ENCODE measurements at places on chromosomes 11 and 22. TPM values are rescaled to one million over a fixed set of nuclear protein-coding genes. Genes with fewer than 3 reads are reported as not detected.
A peak's percentile ranks its signal among the peaks of the same experiment; 100 is the strongest.

- no peak overlapping the region for H3K4me3 ChIP-seq
- peak overlapping the region; percentile 87 for H3K27ac ChIP-seq
- H3K36me3 ChIP-seq: no peaks in the 10 kb centered on the region
- no peaks in the 10 kb centered on the region for H3K27me3 ChIP-seq
These were observed 9.2 kb downstream of the FBLN1 start for GRCh38 chr22:45511847-45512261.

DNA sequence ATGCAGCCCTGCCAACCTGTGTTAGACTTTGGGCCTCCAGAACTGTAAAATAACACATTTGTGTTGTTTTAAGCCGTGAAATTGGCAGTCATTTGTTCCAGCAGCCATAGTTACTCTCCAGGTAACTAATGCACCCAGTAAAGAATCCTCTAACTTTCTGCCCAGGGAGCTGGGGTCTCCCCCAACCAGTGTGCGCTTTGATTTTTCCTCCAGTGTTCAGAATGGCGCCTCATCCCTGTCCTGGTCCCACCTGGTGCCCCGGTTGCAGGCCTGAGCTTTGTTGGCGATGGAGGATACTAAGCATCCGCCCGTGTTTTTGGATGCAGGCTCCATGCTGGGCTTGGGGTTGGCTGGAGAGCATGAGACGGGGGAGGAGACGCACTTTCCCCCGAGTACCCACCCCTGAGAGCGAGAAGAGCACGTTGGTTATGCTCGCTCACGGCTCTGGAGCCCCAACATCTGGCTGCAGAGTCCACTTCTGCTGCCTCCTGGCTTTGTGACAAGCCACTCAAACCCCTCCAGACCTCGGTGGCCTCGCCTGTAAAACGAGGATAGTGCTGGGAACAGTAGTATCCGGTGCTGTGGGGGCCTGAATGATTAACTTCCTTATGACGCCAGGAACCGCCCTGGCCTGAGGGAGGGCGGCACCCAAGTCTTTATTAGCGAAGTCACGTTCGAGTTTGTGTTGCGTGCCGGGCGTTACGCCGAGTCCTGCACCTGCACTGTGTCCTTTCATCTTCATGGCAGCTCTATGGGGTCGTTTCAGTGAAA, 25.8 kb downstream of the MRGPRD start:
- DNase-seq: no peak
- no peaks in the 10 kb centered on the region for H3K27me3 ChIP-seq
- H3K27ac ChIP-seq: no peak overlapping the region
- H3K36me3 ChIP-seq: no peaks in the 10 kb centered on the region

DNA sequence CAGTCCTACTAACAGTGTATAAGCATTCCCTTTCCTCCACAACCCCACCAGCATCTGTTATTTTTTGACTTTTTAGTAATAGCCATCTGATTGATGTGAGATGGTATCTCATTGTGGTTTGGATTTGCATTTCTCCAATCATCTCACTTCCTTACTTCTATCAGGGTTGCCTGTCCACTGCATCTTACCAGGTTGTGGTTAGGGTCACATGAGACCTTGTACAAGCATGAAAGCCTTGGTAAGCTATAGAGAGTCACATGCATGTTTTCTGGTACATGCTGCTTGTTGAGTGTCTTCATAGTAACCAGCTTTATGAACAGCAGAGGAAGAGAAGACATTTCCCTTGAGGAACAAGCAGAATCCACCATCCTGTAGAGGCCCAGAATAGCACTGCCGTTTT, 102.9 kb upstream of the PAX6 start:
- no peak for DNase-seq
- H3K27ac ChIP-seq: no peak overlapping the region
- no peaks in the 10 kb centered on the region for H3K27me3 ChIP-seq
- no peaks in the 10 kb centered on the region for H3K4me1 ChIP-seq
- H3K4me3 ChIP-seq: no peak overlapping the region
- H3K36me3 ChIP-seq: no peaks in the 10 kb centered on the region

DNA sequence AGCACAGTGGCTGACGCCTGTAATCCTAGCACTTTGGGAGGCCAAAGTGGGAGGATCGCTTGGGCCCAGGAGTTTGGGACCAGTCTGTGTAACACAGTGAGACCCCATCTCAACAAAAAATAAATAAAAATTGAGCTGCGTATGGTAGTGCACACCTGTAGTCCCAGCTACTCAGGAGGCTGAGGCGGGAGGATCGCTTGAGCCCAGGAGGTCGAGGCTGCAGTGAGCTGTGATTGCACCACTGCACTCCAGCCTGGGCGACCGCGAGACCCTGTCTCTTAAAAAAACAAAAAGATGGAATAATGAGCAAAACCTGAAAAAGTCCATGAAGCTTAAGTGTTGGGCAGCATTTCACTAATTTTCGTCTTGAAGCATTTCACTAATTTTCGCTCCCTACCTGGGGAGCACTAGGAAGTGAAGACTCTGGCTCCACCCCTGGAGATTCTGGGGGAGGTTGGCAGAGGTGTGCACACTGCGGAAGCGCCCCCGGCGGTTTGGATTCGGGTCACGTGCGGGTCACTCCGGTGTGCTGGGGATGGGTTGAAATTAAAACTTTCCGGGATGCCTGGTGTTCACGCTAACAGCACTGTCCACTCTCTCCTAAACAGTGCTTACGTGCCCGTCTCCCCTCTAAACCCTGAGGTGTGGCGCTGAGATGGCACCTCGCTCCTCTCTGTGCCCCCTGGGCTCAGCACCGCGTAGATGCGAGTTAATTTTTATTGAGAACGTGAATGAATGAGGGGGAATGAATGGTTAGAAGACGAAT, 906 bp upstream of the NAA40 start:
- no peaks in the 10 kb centered on the region for H3K27me3 ChIP-seq
- H3K4me1 ChIP-seq: peaks cover 25% of the 10 kb centered on the region
- peak overlapping the region; percentile 19 for H3K27ac ChIP-seq
- DNase-seq: no peak
- peak overlapping the region; percentile 82 for H3K4me3 ChIP-seq

GRCh38 chr22:40660730-40661129, 18.6 kb upstream of the MCHR1 start:
- no peaks in the 10 kb centered on the region for H3K36me3 ChIP-seq
- DNase-seq: no peak

- DNase-seq: no peak
- no peak overlapping the region for H3K4me3 ChIP-seq
- H3K27ac ChIP-seq: no peak overlapping the region
- H3K4me1 ChIP-seq: no peaks in the 10 kb centered on the region
- no peaks in the 10 kb centered on the region for H3K36me3 ChIP-seq
These were observed 43.5 kb downstream of the DRD2 start for GRCh38 chr11:113431746-113432145.

DNA sequence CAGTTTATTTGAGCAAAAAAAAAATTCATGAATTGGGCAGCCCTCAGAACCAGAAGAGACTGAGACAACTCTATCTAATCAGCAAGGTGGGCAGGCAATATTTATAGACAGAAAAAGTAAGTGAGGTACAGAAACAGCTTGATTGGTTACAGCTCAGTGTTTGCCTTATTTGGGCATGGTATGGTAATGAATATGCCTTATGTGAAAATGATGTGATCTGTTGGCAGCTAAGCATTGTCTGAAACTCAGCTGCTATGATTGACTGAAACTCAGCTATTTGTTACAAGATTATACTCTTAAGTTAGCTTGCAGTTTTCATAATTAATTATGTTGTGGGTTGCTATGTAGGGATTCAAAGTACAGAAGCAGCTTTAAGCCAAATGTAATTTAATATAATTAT, 127.6 kb downstream of the CNTN5 start:
- H3K27ac ChIP-seq: no peak overlapping the region
- H3K27me3 ChIP-seq: no peaks in the 10 kb centered on the region
- no peaks in the 10 kb centered on the region for H3K4me1 ChIP-seq
- no peaks in the 10 kb centered on the region for H3K36me3 ChIP-seq
- DNase-seq: no peak

DNA sequence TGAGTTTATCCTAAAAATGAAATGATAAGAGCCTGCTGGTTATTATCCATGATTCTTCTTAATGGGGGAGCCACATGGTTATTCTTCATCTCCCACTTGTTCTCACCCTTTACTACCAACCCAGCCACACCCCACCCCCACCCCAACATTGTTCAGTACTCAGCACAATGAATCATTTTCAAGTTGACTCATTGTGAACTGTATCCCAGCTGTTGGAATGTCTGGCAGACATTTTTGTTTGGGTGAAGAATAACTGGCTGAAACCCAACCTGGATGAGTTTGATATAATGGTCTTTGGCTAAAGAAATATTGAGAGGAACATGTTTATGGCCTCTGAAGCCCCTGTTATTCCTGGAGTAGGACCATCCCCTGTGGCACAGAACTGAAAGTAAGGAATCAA, 136.2 kb downstream of the ELP4 start:
- H3K4me1 ChIP-seq: peaks cover 3% of the 10 kb centered on the region
- no peak overlapping the region for H3K4me3 ChIP-seq
- no peaks in the 10 kb centered on the region for H3K36me3 ChIP-seq

GRCh38 chr22:43031617-43032016, 16.7 kb upstream of the PACSIN2 start:
- no peaks in the 10 kb centered on the region for H3K36me3 ChIP-seq
- no peaks in the 10 kb centered on the region for H3K27me3 ChIP-seq
- no peak for DNase-seq
- peaks cover 30% of the 10 kb centered on the region for H3K4me1 ChIP-seq
- no peak overlapping the region for H3K27ac ChIP-seq
- no peak overlapping the region for H3K4me3 ChIP-seq

DNA sequence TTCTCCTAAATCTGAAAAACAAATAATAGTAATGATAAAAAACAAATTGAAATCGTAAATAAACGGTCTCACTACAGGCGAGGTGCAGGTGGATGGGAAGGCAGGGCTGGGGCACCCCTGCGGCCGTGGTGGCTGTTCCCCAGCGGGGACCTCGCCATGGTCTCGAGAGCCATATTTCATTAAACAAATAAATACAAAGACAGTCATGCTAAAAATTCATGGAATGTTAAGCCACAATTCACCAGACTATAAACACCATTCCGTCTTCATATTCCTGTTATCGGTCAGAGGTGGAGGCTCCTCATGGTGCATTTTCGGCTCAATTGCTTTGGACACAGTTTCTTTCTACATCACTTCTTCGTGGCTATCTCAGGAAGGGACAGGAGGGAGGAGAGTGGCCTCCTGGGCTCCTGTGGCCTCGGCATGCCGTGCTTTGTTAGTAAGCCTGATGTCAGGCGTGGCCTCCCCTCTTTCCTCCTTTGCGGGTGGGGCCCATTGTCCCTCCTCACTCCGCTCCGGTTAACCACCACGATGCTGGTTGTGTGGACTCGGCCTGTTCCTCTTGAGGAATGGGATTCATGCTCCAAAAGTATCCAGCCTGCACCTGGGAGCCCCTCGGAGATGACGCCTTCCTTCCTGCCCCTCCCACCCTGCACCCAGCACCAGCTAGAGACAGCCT, 16.1 kb upstream of the BRSK2 start:
- H3K4me3 ChIP-seq: no peak overlapping the region
- H3K27ac ChIP-seq: no peak overlapping the region
- no peaks in the 10 kb centered on the region for H3K4me1 ChIP-seq
- H3K36me3 ChIP-seq: no peaks in the 10 kb centered on the region
- no peak for DNase-seq
- H3K27me3 ChIP-seq: peaks cover 50% of the 10 kb centered on the region

GRCh38 chr11:2518111-2518982, 73.5 kb downstream of the KCNQ1 start:
- no peaks in the 10 kb centered on the region for H3K4me1 ChIP-seq
- H3K27me3 ChIP-seq: peaks cover 26% of the 10 kb centered on the region
- no peaks in the 10 kb centered on the region for H3K36me3 ChIP-seq
- H3K27ac ChIP-seq: no peak overlapping the region
- H3K4me3 ChIP-seq: no peak overlapping the region

DNA sequence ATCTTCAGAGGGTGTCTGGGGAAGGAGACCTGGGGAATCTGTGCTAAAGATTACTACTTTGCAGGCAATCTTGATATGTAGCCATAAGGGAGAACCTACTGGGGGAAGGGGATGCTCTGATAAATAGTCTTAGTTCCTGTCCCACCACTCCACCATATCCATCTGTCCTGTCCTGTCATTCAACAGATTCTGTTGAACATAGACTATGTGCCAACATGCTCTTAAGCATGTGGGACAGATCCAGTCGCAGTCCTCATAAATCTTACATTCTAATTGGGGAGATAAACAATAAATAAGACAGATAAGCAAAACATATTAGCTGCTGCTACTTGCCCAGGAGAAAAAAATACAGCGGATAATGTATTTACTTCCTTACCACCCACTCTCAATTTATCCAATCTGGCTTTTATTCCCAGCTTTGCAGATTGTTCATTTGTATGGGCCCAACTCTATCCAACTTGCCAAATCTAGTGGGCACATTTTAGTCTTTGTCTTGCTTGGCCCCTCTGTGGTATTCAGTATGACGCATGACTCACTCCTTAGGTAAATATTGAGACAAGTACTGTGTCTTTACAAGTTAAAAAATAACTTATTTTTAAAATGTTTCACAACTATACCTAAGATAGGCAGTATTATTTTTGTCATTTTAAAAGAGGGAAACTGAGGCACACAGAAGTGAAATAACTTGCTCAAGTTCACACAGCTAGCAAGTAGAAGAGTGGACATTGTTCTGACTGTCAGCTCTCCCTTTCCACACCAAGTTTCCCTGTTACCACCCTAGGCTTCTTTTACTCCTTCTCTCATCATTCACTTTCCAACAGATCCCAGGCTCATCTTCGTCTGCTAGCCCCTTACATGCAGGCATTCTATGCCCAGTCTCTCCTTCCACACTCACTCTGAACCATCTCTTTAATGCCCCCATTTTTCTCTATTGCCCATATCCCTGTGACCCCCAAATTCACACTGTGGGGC, 133.6 kb upstream of the SESN3 start:
- no peak overlapping the region for H3K4me3 ChIP-seq
- H3K27ac ChIP-seq: no peak overlapping the region
- no peak for DNase-seq
- no peaks in the 10 kb centered on the region for H3K36me3 ChIP-seq
- no peaks in the 10 kb centered on the region for H3K27me3 ChIP-seq

DNA sequence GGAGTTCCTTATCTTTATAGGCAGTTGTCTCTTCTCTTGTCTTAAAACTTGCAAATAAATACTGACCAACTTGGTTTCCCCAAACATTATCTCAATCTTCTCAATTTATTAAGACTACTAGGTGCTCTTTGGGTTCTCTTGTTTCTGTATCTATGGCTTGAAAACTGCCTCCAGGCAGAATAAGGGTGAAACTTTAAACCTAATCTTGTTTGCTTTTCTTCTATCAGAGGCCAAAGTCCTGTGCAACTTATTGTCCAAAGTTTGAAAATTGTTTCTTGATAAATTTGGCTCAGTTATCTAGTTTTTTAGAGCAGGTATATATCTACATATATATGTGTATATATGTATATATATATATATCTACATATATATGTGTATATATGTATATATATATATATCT, 110.1 kb upstream of the ANO5 start:
- H3K36me3 ChIP-seq: no peaks in the 10 kb centered on the region
- DNase-seq: no peak
- no peak overlapping the region for H3K27ac ChIP-seq

GRCh38 chr11:127259102-127259501, 258.5 kb upstream of the KIRREL3 start:
- no peak overlapping the region for H3K27ac ChIP-seq
- DNase-seq: no peak
- H3K27me3 ChIP-seq: peaks cover 4% of the 10 kb centered on the region
- no peak overlapping the region for H3K4me3 ChIP-seq
- H3K36me3 ChIP-seq: no peaks in the 10 kb centered on the region
- no peaks in the 10 kb centered on the region for H3K4me1 ChIP-seq

GRCh38 chr11:85857098-85857497, 1.9 kb downstream of the CCDC83 start:
- H3K36me3 ChIP-seq: no peaks in the 10 kb centered on the region
- peaks cover 12% of the 10 kb centered on the region for H3K4me1 ChIP-seq
- no peaks in the 10 kb centered on the region for H3K27me3 ChIP-seq
- DNase-seq: no peak
- no peak overlapping the region for H3K4me3 ChIP-seq

The OR6T1 gene
- not detected for total RNA-seq

The NPAS4 gene
- total RNA-seq: not detected

The FAM111B gene
- total RNA-seq: 0.48 TPM

The ASPHD2 gene
- 28.0 TPM for total RNA-seq

The TESMIN gene
- total RNA-seq: 1.2 TPM

The CTNND1 gene
- total RNA-seq: 230 TPM
